ENCODE measurements at places on chromosomes 4 and X. TPM values are rescaled to one million over a fixed set of nuclear protein-coding genes. Genes with fewer than 3 reads are reported as not detected.

GRCh38 chr4:88747351-88747750, 49.7 kb upstream of the NAP1L5 start:
- no peak for DNase-seq

DNA sequence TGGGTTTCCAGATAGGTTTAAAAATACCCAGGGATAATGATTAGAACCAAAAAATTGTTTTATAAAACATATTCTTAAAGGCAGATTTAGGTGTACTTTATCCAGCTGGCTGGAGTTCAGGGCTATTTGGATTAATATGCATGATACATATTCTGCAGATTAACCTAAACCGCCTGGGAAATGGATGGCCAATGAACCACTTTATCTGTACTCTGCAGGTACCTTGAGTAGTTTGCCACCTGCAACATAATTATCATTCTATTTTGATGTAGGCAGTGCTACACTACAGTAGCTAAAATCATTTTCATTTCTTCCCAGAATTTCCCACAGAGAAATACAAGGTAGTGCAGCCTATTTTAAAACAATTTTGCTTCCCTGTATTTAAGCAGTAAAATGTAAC, 683.2 kb upstream of the GNPDA2 start:
- DNase-seq = no peak

DNA sequence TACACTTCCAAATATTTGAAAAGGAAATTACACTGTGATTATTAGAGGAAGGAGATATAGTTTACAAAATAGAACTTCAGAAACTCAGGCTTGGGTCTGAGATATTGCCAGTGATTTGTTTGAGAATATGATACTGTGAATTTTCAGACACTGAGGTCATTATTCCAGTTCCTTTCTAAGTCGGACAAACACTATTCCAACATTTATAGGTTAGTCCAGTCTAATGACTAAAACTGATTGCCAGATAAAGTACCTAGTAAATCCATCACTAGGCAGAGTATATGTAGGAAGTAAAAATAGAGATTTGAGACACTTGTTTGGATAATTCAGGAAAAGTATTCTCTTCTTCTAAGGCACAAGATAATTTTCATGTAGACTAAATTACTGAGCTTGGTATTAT, 13.2 kb downstream of the MTTP start:
- no peak for DNase-seq

- DNase-seq = no peak
These were observed 178.4 kb downstream of the MGST2 start for GRCh38 chr4:139844057-139844456.

GRCh38 chr4:13349096-13349495, 135.0 kb downstream of the RAB28 start:
- no peak for DNase-seq

DNA sequence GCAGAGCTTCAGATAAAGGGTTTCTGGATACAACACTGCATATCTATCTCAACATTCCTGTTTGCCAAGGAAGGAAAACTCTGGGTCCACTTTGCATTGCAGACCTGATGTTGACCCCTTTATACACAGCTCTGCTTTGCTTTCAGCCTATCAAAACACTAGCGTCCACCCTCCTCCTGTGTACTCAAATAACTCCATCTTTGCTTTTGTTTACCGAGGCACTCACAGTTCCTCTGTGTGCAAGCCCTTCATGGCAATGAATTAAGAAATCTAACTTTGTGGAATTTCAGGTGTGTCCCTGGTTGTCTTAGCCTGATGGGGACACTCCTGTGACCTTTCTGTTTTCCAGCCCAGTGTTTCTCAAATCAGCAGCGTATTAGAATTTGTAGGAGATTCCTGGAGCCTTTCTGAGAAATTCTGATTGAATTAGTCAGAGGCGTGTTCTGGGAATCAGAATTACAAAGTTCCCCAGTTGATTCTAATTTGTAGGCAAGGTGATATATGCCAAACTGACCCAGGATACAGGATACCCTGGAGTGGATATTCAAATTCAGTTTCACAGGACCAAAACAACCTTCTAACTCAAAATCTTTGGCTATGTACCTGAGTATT, 68.6 kb downstream of the DTHD1 start:
- DNase-seq = no peak

DNA sequence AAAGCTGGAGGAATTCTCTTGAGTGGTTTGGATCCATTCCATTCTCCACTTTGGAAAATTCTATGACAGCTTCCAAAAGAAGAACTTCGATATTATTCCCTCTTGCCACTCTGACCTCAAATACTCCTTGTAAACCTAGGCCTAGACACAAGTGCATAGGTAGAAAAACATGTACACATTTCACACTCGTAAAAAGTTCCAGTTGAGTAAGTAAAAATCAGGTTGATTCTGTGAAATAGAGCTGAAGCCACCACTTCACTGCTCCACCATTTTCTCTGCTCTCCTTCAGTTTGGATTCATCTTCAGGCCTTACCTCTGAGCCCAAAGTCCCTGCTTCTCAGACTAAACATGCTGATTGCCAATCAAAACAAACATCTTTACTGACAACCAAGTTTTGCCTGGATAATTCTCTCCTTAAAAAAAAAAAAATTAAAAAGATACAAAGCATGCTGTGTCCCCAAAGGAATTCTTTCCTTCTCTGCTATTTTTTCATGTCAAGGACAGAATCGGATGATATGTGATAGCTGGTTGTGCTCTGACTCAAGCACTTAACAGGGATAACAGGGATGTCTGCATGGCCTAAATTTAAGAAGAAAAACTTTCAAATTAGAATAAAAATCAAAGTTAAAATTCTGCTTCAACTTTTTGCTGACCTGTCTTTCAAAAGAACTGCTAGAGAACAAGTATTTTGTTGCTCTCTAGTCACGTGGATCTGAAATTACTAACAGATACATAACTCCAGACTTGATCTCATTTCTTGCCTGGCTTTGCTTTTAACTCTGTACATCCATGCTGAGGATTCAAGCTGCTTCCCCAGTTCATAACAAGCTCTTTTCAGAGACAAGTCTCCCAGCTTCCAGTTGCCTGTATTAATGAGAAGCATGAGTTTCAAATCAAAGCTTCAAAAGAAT, 420.9 kb upstream of the INTU start:
- no peak for DNase-seq

- peak; percentile 48 for DNase-seq
These were observed 458 bp downstream of the GRIPAP1 start for GRCh38 chrX:49001521-49002090.

- DNase-seq = no peak
These were observed at the start of gene TRO for GRCh38 chrX:54920610-54921426. Gene TRO (plus strand): TSS chrX:54920824. CDS start chrX:54922247, 1,423 bp downstream.

DNA sequence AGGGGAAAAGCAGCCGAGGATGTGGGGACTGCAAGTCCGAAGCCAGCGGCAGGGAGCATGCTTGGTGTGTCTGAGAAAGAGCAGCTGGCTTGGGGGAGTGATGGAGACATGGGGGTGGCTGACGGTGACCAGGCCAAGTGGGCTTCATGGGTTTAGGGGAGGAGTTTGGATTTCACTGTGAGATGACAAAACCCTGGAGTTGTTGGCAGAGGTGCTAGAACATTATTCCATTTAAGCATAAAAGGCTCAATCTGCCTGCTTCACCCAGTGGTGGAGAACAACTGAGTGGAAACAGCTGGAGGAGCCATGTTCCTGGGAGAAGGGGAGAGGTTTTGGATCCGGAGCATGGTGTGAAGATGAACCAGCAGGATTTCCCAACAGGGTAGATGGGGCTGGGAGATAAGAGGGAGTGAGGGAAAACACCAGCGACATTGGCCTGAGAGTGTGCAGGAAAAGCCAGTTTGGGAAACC, 318.0 kb upstream of the TAPT1 start:
- DNase-seq = no peak

DNA sequence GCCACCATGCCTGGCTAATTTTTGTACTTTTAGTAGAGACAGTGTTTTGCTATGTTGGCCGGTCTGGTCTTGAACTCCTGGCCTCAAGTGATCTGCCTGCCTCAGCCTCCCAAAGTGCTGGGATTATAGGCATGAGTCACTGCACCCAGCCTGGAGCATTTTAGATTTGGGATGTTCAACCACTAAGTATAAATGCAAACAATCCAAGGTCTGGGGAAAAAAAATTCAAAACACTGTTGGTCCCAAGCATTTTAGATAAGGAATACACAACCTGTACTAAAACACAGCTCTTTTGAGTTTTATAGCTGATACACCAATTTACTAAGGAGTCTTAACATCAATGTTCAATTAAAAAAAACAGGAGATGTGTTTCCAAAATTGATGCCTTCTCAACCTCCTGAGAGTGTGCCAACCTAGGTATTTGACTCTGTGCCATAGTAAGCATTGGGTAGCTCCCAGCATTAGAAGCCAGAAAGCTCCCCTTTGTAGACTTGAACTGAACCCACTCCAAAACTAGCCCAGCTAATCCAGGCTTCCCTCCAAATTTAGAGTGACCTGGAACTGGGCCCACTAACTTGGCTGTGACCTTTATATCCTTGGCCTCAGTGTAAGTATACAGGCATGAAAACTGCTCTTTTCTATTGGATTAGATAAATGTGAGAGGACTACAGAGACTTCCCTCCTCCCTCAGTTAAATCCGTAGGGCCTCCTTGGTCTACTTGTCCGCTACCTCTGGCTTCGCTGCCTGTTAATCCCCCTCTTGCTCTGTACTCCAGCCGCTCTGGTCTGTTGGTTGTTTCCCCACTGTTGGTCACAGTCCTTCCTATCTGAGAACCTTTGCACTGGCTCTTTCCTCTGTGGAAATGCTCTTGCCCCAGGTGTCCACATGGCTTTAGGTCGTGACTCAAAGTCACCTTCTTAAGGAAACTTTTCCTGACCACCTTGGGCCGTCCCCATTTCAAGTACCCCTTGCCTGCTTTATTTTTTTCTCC, 77.6 kb downstream of the CCKAR start:
- no peak for DNase-seq

GRCh38 chr4:110106931-110107296, 91.5 kb downstream of the ELOVL6 start:
- no peak for DNase-seq

DNA sequence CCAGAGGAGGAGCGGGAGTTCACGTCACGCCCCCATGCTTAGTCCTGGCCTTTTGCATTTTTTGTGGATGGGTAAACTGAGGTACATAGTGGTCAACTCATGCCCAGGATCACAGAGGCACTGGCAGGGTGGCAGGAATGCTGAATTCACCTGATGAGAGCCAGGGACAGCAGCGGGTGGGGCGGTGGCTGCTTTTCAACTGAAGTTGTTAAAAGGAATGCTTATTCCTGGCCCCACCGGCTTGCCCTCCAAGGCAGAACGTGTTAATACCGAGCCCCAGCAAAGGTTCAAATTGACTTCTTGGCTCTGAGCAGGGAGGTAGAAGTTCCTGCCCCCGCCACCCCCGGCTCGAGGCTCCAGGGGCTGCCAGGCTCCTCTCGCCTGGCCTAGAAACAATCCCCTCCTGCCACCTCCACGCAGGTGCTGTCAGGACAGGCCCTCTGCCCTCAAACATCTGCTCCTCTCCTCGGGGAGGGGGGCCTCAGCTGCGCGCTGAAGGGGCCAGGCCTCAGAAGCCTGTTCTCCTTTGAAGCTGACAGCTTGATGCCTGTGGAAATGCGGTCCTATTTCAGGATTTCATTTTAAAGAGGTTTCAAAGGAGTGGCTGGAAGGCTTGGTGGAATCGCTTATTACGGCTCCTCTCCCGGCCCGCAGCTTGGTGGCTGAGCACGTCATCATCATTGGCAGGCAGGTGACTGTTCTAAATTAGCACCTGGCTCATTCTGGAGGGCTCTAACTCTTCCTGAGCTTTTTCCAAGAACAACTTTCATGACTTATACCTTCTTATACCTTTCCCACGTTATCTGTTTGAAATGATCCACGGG, 93.0 kb downstream of the PHKA2 start:
- DNase-seq = no peak

GRCh38 chr4:152605031-152605430, 69.1 kb upstream of the FBXW7 start:
- no peak for DNase-seq

DNA sequence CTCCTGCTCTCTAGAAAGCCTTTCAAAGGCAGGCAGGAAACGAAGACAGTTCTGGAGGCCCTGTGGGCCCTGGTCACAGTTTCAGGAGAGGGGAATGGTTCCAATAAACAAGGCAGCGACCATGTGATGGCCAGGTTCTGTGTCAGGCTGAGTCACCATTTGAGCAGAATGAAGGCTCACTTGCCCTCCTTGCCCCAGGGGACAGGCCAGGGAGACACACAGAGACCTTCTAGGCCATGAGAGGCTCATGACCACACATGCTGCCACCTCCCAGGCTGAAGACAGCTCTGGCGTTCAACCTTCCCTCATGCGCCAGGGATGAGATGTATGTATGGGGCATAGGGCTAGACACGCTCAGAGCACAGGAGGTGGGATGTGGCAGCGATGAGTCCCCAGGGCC, 22.9 kb upstream of the TRIM2 start:
- no peak for DNase-seq

GRCh38 chrX:30468471-30468870, 109.1 kb downstream of the TASL start:
- DNase-seq = no peak

GRCh38 chrX:24306440-24306839, 7.4 kb downstream of the SUPT20HL2 start:
- DNase-seq = no peak

DNA sequence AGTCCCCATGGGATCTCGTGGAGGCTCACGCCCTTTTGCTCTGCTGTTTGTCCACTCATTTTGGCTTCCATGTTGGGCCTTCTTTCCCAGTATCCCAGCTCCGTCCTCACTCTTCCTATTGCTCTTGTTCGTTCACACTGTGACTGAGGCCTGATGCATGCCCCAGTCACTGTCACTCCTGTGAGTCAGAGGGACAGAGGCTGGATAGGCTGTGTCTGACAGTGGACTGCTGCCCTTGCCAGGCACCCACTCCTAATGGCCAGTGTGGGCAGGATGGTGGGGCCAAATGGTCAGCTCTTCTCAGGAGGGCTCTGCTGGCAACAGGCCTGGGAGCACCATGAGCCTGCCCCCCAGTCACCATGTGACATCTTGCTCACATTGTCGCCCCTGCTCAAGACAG, 40.0 kb downstream of the HADH start:
- DNase-seq = peak; percentile 30

DNA sequence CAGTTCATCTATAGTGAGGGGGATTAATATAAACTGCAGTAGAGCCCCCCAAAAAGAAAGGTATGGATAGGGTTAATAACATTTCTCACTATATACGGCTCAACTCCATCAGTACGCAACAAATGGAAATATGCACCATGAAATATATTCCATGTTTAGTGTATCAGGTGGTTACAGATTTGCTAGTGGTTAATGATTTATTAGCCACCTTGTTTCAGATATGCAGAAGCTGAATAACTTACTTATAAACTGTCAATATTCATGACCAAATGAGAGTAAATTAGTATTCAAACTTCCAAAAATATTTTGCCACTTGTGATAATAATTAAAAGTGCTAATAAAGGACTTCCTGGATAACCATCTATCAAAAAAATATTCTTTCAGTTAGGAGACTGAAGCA, 14.8 kb downstream of the AMTN start:
- no peak for DNase-seq

Gene ERAS
- total RNA-seq = not detected

Gene TCEAL6
- 0.25 TPM for total RNA-seq

Gene ZFYVE28
- total RNA-seq = 24.4 TPM

Gene CFP
- total RNA-seq = 9.5 TPM

Gene VEGFD
- total RNA-seq = not detected

Gene ABCG2
- total RNA-seq = 2.3 TPM

Gene TRPC5OS
- total RNA-seq = not detected

Gene DGAT2L6
- total RNA-seq = not detected

Gene CT45A2
- total RNA-seq = not detected

Gene TEX13B
- not detected for total RNA-seq

Gene ZIC3
- not detected for total RNA-seq

Gene ZNF732
- not detected for total RNA-seq
